Testis (tissue), 5 donors: ENCODE measurements at places on chromosomes 2 and 18.

GRCh38 chr2:168450732-168451131 lies 5.3 kb upstream of the CERS6 start:
- no peaks in the 10 kb centered on the region for H3K27me3 ChIP-seq
- no peaks in the 10 kb centered on the region for H3K36me3 ChIP-seq
- no peak overlapping the region for H3K27ac ChIP-seq
- H3K4me1 ChIP-seq: no peaks in the 10 kb centered on the region
- no peak overlapping the region for H3K4me3 ChIP-seq

GRCh38 chr2:216743781-216744180 lies 48.4 kb upstream of the IGFBP5 start:
- H3K36me3 ChIP-seq: no peaks in the 10 kb centered on the region
- no peak overlapping the region for H3K27ac ChIP-seq
- no peak for DNase-seq
- no peaks in the 10 kb centered on the region for H3K27me3 ChIP-seq
- no peak overlapping the region for H3K4me3 ChIP-seq

DNA sequence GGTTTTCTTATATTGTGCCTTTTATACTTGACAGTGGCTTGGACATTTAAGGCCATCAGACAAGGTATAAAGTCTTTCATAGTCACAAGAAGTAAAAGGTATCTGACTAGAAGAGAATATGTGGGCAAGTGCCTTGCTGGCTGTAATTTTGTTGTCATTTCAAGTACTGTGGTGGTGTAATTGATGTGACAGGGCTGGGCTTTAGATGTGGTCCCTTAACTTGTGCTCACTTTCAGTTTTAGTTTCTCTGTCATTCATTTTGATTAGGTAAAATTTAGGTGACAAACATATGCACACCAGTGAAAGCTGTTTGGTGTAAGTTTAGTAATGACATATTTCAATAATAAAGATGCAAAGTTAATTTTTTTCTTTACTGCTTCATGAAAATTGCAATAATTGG lies 31.2 kb upstream of the TBR1 start:
- no peak overlapping the region for H3K27ac ChIP-seq
- no peaks in the 10 kb centered on the region for H3K27me3 ChIP-seq
- H3K36me3 ChIP-seq: no peaks in the 10 kb centered on the region
- no peak overlapping the region for H3K4me3 ChIP-seq
- no peak for DNase-seq

GRCh38 chr2:45625824-45626223 lies 14.8 kb upstream of the SRBD1 start:
- no peak overlapping the region for H3K27ac ChIP-seq
- no peak for DNase-seq
- no peaks in the 10 kb centered on the region for H3K4me1 ChIP-seq
- H3K36me3 ChIP-seq: no peaks in the 10 kb centered on the region
